ENCODE measurements at places on chromosomes 12 and 14.
A peak's percentile ranks its signal among the peaks of the same experiment; 100 is the strongest.

- DNase-seq = no peak
Observed at GRCh38 chr14:88218119-88218915, 104.8 kb downstream of the KCNK10 start.

DNA sequence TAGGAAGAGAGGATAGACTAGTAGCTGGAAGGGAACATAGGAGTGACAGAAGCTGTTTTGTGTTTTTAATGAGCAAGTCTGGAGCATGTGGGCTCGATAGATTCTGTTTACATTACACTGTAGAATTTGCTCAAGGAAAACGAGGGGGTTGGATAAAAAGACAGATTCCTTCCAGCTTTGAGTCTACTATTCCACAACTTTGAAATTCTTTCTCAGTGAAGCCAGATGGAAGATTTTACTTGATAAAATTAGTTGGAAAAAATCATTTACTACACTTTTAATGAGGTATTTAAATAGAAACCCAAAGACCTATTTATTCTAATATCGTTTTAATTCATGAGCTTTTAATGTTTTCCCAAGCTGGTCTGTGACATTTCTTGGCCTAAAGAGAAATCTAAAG, 19.5 kb upstream of the EPS8 start:
- no peak for DNase-seq

DNA sequence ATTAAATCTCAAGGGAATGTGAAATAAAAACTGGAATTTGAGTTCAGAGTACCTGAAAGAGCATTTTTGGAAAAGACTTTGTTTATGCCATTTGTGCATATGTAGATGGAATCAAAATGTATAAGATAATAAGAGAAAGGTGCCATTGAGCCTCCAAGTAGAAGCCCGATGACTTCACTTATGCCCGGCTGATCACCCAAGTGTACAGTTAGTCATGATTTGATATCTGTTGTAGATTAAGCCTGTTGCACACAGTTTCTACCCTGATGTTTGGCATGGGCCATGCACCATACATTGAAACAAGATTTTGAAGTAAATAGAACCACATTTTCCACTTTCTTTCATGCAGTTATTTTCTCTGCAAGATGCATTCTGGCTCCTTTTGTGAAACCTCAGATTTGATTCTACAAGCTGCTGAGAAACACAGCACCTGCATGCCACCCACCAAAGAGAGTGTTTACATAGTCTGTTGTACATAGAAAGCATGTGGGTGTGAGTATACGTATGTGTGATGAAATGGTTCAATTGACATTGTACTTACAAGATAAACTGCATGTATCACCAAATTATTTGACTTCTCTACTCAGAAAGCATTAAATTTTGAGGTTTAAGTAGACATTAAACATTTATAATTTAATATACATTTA, 772.5 kb downstream of the DIO2 start:
- no peak for DNase-seq

DNA sequence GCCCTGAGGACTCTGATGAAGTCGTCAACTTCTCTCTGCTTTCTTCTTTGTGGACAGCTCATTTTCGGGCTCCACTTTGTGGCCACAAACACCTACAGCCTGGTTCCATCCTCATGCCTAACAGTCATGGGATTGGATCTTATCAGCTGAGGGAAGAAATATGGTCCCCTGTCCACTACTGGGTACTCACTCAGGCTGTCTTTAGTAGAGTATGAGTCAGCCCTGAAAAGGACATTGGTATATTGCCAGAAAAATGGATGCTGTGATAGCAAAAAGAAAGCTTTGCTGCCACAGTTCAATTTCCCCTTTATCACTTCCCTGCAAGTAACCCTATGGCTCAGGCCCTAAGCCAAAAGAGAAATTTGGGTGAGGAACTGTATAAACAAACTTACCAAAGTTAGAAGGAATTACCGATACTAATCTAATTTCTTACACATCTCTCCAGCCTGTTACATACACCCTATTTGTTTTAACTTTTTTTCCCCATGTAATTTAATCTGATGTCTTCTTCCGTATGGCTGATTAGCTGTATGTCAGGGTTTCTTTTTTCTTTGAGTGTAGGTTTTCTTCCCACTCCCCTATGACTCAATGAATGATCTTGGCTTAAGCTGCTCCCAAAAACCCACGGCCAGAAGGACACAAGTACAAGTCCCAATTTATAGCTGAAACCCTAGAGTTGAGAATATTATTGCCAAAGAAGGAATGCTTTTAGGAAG, 29.1 kb downstream of the MTHFD1 start:
- DNase-seq = peak; percentile 38

- peak; percentile 90 for DNase-seq
Observed at GRCh38 chr12:88391556-88391955, 188.7 kb downstream of the KITLG start.

DNA sequence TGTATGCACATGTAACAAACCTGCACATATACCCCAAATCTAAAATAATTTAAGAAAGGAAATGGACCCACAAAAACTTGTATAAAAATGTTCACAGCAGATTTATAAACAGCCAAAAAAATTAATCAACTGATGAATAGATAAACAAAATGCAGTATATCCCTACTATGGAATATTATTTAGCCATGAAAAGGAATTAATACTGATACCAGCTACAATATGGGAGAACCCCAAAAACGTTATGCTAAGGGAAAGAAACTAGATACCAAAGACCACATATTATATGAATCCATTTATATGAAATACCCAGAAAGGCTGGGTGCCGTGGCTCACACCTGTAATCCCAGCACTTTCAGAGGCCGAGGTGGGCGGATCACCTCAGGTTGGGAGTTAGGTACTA, 20.9 kb downstream of the DUSP16 start:
- DNase-seq = no peak

DNA sequence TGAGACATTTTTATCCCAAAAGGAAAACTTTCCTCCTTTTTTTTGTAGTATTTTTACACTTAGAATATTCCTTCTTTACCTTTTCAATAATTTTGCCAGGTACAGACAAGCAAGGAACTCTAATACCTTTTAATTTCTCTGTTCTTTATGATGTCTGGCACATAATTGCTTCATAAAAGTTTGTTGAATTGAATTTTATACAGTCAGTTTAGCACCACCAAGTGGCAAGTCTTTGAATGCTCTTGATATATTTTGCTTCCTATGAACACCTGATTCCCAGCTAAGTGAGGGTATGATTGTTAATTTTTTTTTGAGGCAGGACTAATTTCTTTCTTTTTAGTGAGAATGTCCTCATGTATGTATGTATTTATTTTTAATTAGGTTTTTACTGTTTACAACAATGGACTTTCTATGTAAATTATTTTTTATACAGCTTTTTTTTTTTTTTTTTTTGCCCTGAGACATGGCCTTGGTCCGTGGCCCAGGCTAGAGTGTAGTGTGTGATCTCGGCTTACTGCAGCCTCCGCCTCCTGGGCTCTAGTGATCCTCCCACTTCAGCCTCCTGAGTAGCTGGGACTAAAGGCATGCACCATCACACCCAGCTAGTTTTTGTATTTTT, 6.9 kb downstream of the TBC1D15 start:
- DNase-seq = peak; percentile 35

GRCh38 chr12:34601689-34602088, 579.4 kb downstream of the ALG10 start:
- no peak for DNase-seq

DNA sequence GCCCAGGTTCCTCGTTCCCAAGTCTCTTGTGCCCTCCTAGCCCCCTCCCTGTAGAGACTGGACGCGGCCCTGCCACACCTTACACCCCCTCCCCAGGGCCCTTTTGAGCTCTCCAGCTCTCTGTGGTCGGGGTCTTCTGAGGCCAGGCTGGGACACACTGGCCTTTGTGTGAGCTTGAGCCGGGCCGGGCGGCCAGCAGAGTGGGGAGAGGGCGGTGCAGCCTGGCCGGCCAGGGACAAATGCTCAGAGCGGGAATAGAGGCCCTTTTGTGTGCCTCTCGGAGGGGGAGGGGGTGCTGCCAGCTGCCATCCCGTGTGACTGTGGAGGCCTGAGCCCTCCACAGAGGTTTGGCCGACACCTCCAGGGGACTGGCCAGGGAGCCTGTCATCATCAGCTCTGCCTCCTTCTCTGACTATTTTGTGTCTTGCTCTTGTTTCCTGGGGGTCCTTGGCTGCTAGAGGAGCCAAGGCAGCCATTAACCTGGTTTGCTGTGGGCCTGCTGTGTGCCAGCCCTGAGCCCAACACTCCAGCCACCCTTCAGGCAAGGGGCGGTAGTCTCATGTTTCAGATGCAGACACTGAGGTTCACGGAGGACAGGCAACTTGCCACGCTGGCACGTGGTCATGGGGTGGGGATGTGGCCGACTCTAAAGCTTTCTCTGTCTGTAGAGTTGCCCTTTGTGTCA, 13.6 kb downstream of the FAM222A start:
- no peak for DNase-seq

- DNase-seq = no peak
Observed at GRCh38 chr12:83161456-83161855, 474.8 kb downstream of the TMTC2 start.

GRCh38 chr12:109448707-109449390, 28.3 kb downstream of the KCTD10 start:
- no peak for DNase-seq

DNA sequence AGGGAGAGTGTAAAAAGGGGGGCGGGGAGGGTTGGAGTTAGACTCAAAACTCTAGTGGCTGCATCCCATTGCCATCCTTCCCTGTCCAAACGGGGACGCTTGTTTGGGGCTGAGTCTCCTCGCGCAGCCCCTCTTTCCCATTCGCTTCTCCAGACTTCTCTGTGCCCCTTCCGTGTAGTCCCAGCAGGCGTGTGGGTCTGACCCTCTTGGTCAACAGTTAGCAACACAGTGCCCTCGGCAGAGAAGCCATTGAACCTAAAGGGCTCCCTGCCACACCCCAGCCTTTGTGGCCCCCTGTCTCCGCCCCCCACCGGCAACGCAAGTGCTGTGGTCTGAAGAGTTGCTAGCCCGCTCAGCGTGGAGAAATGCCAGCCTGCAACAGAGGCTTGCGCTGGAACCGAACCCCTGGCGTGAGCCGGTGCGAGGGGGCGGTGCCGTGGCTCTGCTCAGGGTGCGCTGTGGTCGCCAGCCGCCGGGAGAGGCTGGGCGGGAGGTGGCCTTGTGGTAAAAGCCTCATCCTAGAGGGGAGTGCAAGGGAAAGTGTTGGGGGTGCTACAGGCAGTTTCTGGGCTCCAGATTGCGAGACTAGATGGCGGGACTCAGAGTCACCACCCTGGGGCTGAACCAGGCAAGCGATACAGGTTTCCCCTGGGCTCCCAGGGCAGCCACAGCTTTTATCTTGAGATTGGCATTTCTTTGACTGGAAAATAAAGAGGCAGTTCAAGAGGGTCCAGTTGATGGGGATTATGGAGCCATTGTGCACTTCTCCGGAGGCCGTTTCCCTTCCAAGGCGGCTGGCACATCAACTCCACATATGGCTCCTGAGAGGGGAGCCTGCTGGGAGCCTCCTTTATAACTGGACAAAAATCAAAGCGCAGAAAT, 2.1 kb downstream of the PLXNC1 start:
- DNase-seq = peak; percentile 68

DNA sequence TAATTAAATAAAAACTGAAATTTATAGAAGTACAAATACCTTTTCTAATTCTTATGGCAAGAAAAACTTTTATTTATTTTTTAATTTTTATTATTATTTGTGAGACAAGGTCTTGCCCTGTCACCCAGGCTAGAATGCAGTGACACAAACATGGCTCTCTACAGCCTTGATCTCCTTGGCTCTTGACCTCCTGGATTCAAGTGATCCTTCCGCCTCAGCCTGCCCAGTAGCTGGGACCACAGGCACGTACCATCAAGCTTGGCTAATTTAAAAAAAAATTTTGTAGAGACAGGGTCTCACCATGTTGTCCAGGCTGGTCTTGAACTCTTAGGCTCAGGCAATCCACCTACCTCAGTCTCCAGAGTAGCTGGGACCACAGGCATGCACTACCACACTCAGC, 47.4 kb downstream of the COCH start:
- DNase-seq = no peak

- DNase-seq = no peak
Observed at GRCh38 chr12:124028555-124028925, 55.5 kb downstream of the ZNF664 start.

GRCh38 chr14:104011824-104012517, 69.6 kb upstream of the RD3L start:
- DNase-seq = no peak

- no peak for DNase-seq
Observed at GRCh38 chr12:77007476-77007875, 57.9 kb downstream of the E2F7 start.

DNA sequence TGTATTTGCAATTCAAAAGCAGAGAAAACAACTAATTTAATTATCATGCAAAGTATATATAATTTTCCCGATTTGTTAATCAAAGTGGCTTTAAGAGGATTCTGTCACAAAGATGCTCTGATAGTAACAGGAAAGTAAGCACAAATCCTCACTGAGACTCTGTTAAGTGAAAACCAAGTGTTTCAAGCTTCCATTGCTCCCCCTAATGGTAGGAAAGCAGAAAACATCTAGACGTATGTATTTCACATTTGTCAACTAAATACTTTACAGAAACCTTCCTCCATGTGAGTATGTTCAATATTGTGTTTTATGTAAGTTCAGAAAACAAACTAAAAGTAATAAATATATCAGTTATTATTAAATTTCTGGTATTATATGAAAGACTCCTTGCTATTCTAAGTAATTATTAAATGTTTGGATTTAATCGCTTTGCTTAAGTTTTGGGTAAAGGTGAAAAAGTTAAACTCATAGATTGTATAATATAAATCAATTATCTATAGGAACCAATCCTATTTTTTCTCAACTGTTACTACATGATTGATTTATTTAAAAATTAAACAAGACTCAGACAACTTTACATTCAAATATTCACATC, 1.5 kb upstream of the NTS start:
- peak; percentile 53 for DNase-seq

DNA sequence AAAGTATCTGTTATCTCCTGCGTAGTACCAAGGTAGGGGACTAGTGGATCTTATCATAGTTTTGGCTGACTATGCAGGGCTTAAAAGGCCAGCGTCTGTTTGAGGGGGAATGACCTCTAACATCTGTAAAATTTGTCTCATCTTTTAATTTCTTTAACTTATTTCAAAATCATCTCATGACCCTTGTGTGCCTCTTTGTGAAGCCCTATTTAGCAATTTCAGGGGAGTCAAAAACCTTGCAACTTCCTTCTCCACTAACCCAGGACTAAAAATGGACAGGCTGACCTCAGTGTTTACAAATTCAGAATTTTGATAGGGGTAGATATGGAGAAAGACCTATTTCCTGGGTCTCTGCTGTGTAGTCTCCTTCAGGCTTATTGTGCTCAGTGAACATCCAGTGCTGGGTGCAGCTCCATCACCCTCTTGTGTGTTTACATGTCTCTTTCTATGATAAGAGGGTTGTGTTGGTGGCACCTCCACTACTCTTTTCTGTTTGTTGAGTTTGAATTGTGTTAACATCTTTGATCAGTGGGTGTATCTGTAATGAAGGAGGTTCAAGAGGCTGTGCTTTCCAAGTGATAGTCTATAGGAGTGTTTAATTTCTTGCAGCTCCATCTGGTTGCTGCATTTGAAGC, 14.3 kb downstream of the NECAP1 start:
- peak; percentile 54 for DNase-seq

GRCh38 chr12:52060498-52061177, 9.1 kb upstream of the ATG101 start:
- DNase-seq = no peak

GRCh38 chr14:79475887-79476532, 735.3 kb downstream of the DIO2 start:
- no peak for DNase-seq

All from MV-4-11 (cell line).